Activated T-cell treated with anti-CD3 and anti-CD28 coated beads, Interleukin-2, amount 50 U/mL, for 1 hour (primary cell): ENCODE measurements at places on chromosomes 3 and 15.

- no peak for DNase-seq
Measured at GRCh38 chr3:160112481-160112880, 112.7 kb upstream of the C3orf80 start.

DNA sequence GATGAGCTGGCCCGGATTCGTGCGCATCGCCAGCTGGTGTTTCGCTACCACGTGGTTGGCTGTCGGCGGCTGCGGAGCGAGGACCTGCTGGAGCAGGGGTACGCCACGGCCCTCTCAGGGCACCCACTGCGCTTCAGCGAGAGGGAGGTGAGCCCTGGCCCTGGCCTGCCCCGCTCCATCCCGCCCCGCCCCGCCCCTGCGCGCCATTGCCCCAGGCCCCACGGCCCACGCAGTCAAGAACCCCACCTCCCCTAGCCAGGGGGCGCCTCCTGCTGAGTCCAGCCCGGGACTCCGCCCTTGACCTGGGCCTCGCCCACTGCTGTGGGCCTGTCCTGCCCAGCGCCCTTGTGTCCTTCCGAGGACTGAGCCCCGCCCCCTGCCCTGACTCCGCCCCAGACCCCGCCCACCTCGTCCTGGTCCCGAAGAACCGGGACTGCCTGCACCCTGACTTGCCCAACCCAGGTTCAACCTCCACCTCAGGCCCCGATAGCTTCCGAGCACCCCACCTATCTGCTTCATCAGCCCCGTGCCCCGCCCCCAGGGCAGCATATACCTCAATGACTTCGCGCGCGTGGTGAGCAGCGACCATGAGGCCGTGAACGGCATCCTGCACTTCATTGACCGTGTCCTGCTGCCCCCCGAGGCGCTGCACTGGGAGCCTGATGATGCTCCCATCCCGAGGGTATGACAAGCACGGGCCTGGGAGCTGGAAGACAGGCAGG lies 14.8 kb downstream of the NT5DC2 start:
- no peak for DNase-seq

GRCh38 chr3:194900854-194901522 lies 215.3 kb downstream of the FAM43A start:
- no peak for DNase-seq

- no peak for DNase-seq
Measured at GRCh38 chr3:58009749-58010535, 1.7 kb downstream of the FLNB start.

DNA sequence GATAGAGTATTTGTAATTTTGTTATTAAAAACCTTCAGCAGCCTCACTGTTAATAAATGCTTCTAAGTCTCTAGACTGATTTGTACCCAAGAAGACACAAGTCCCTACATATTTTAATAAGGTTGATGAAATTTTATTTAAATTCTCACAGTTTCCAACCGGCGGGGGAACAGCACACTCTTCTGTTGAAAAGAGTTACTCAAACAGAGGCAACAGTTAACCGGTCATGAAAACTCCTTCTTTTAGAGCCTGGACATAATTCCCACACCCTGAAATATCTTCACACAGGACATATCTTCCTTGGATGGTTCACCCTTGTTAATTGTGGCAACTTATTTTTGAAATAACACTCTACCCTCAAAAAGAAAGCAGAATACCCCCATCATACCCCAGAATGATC lies 278.8 kb downstream of the FOXP1 start:
- DNase-seq = no peak

DNA sequence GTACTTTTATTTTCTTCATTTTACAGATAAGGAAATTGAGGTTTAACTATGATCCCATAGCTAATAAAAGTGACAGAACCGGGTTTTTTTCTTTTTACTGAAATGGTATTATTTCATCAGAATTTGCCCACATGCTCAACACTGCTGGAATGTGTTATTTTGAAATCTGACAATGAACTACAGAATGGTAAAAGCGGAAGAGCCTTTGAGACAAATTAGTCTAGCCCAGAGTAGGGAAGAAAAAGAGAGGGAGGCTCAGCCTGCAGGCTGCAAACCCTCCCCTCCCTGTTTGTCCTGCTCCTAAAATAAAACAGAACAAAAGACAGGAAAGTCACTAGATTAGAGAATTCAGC lies 100.3 kb upstream of the LIPC start:
- no peak for DNase-seq
